HCT116 (cell line): ENCODE measurements at places on chromosomes 3 and 15.
A peak's percentile ranks its signal among the peaks of the same experiment; 100 is the strongest.

DNA sequence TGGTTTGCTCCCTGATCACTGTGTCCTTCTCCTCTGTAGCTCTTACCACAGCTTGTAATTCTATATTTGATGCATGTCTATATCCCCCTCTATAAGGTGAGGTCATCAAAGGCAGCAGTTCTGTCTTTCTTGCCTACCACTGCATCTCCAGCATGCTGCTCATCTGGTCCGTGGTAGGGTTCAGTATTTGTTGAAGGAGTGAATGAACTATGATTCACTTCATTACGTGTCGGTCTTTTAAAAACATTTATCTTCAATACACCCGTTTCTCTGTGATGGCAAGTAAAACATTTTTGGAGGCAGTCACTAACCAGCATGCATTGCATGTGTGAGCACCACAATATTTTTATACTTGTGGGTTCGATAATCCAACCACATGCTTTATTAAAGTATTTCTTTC is 27.6 kb downstream of the CHST14 start:
- DNase-seq: no peak

DNA sequence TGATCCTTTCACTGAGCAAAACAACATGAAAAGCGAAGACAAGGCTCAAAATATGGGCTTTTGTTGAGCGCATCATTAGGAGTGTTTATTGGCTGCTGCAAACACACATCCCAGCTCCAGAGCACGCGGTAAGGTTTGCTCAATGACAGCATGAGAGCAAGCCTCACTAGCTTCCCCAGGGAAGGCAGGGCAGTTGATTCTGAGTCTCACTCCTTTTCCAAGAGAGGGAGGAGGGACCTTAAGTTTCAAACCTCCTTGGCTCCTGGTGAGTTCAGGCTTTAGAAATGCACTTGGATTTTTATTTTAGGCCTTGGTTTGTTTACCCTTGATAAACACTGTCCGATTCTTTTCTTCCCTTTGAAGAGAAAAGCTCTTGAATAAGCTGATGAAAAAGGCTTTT is 69.1 kb upstream of the CACNA2D3 start:
- no peak for DNase-seq

GRCh38 chr15:38253351-38253781 is 730 bp downstream of the SPRED1 start:
- DNase-seq: peak; percentile 28

DNA sequence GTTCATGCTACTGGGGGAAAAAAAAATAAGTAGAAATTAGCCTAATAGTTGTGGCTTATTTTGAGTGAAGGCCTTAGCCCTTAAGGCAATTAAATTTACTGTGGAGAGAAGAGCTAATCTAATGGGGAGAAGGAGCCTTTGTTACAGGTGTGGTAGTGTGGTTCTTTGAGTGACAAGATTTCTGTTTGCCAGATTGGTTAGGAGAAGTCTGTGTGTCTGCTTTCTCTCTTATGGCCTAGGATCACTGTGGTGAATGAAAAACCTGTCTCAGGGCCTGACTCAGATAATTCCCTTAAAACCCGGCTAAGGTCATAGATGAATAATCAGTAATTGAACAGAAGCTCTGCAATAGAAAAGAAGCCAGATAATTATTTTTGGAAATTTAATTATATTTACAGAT is 27.0 kb downstream of the OPA1 start:
- no peak for DNase-seq

DNA sequence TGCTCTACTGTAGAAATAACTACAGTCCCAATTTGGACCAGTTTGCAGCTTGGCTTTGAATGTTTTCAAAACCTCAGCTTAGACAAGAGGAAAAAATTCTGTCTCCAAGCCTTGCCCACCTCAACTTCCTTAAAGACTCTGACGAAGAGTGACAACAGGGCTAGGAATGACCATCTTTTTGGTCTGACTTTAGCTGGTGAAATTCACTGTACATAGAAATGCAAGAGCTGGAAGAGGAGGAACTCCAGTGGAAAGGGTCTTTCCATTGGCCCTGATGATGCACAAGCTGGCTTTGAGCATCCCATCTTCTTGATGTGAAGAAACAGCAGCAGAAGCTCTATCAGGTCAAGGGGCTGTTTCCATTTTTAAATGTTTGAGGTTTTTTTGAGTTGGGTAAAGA is 22.7 kb upstream of the SH3BP5 start:
- DNase-seq: no peak

- no peak for DNase-seq
Observed at GRCh38 chr3:161317077-161317476, 54.2 kb downstream of the SPTSSB start.

DNA sequence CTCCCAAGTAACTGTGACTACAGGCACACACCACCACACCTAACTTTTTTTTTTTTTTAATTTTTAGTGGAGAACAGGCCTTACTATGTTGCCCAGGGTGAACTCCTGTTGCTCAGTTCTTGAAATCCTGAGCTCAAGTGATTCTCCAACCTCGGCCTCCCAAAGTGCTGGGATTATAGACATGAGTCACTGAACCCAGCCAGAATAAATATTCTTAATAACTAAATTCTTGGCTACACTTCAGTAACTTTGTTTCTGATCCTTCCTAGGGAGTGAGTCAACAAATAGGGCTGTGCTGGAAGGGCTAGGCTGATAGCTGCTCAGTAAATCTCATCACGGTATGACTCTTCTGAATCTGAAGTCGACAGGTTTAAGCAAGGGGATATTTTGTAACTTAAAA is 56.6 kb downstream of the P3H2 start:
- peak; percentile 33 for DNase-seq

DNA sequence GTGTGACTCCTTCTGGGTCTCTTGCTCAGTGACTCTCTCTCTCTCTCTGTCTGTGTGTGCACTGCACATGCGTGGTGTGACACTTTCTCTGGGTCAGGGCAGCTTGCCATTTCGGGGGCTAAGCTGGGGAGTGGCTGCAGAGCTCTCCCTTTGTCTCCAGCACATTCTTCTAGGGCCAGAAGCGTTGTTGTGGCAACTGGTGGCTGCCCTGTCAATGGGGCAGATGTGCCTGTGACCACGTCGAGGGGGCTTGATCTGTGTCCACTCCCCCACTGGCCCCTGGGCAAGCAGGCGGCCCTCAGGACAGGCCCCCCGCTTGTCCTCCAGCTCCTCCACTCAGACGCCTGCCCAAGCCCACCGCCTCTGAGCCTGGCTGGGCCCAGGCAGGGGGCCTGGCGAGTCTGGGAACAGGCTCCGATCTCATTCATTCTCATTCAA is 67.8 kb downstream of the WNT7A start:
- no peak for DNase-seq

DNA sequence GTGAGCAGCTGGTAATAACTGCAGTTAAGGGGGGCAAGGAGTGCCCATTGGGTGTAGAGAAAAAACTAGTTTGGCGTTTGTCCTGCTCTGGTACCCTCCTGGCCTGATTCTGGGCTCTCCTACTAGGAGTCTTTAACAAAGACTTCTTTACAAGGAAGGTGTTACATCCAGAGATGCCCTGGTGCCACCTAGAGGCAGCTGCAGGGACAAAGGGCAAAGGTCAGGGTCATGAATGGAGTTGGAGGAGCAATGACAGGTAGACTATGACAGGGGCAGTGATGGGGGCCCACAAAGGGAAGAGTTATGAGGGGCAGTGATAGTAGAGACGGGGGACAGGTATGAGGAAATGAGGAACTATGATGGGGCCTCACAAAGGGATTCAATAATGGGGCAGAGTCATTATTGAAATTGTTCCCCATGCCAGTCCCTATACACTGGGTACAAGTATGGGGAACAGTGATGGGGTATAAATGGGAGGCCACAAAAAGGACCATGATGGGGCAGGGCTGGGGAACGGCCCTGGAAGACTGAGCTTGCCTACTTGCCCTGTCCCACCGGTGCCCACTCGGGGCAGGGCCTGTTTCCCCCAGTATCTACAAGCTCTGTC is 7.9 kb downstream of the CCDC71 start:
- DNase-seq: peak; percentile 28

GRCh38 chr15:36571301-36571700 is 8.1 kb upstream of the CDIN1 start:
- DNase-seq: no peak

DNA sequence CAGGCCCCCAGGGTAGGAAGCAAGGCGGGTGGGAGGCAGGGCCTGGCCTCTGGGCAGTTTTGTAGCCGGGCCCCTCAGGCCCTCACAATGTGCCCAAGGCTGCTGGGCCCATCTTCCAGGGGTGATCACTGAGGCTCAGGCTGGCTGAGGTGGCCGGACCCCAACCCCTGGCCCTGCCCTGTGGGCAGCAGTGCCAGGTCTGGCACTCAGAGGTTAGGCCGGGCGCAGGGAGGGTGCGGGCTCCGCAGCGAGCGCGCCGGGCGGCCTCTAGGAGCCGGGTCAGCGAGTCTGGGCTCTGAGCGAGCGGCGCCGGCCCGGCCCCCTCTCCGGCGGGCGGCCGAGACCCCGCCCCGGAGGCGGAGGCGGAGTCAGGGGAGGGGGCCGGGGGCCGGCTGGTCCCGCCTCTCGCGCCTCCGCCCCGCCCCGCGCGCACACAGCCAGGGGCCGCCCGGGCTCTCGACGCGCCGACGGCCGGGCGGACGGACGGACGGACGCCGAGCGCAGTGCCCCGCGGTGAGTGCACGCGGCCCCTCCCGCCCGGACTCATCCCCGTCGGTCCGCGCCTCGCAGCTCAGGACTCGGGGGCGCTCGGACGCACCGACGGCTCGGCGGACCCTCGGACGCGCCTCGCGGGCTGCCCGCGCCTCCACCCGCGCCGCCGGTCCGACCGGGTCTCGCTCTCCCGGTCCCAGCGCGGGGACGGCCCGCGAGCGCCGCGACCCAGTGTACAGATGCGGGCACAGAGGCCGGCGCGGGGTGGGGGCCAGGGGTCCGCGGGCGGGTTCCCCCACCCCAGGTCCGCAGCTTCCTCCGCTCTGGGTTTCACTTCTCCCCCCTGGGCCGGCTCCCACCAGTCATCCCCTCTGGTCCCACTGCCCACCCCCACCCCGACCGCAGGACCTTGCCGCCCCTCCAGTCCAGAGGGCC is at the start of gene FBLN2:
TSS of gene FBLN2 (plus strand) at position 430 of the 927 bp plus-strand sequence. CDS start 21,231 bp downstream, outside the sequence.
- no peak for DNase-seq

DNA sequence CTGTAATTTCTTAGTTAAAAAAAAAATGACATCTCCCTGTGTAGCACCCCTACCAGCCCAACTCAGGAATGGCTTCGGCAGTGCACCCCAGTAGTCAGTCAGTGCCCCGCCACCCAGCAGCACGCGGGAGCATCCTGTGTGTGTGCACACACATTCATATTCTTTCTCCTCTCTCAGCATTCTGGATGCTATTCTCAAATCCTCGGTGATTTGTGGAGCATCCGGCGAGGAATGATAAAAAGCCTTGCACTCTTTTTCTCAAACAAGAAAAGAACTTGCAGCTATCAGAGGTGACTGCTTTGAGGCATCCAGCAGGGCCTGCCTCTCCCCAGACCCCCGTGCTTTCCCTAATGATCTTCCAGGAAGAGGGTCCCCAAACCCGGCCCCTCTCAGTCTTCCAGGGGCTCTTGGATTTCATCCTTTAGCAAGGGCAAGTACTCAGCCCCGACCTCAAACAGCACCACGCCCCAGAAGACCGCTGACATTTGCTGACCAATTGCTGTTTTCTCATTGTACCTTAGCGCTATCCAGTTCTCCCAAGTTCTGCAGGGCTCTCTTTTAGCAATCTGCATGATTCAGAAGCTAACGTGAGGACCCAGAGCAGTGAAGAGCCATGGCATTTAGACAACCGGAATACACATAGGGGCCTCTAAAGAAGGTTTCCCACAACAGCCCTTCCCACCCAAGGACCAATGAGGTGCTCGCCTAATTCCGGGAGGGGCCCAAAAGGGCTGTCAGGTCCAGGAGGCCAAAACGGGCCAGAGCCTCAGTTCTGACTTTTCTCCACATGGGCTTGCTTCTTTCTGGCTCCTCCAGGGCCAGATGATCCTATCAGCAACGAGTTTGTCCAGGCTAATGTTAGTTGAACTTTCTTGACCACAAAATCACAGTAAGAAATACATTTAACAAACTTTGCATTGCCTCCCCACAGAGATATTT is 72.2 kb downstream of the FAM174B start:
- no peak for DNase-seq

DNA sequence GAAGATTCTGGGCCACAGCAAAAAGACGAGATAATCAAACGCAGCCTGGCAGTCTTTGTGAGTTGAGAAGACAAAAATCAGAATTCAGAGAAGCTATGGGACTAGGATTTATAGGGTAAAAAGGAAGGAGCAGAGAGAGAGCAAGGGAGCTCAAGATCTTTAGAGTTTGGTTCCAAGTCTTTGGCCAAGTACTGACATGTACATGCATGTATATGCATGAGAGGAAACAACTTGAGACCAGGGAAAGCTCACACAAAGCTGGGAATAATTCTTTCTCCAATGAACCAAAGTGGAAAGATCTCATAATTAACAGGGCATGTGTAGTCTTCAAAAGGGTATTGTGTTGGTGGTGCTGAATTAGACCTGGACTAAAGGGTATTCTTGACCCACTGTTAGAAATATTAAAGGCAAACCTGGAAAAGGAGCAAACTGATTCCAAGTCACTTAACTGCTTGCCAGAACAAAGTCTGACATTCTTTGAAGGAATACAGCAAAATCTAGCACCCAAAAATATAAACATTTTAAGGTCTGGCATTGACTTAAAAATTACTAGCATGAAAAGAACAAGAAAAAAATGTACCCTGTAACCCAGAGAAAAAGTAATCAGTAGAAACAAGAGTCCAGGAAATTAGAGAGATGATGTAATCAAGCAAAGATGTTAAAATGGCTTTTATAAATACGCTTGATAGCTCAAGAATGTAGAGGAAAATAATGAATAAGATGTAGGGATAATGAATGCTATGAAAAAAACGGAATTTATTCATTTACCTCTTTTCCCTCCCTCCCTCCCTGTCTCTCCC is 226.0 kb upstream of the CGNL1 start:
- no peak for DNase-seq

DNA sequence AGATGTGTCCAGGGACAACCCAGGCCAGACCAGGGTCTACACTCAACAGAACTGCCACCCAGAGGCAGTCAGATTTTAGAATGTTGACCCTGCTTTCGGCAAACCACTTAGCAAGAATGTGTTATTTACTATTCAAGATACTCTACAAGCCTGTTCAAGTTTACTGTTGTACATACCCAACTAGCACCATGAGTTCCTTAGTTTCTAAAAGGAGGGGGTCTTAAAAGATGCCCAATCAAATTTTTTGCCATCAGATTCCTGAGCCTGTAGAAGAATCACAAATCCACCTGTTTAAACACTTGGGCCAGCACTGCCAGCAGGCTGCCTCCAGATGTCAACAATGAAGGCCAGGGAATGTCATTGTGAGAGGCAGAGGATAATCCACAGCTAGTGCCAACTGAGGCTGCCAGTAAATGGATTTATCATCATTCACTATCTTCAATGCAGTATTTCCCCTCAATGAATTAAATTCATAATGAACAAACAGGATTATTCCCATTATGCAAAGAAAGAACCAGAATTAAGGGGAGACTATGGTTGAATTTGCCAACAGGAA is 43.5 kb upstream of the SNRPA1 start:
- no peak for DNase-seq

DNA sequence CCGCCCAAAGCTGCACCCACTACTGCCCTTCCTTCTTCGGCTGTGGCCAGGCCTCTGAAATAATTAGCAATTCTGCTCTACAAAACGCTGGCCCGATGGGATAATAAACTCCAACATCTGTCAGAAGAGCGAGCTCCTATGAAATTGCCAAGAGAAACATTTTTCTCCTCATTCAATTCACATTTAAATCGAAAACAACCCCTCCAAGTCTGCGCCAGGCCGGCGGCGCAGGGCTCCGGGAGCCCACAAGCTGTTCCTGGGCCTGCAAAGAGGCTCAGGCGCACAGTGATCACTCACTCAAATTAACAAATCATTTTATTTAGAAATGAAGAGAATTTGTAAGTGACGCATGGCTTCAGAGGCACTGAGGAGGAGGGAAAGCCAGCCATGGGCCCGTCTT is 55.3 kb upstream of the TMEM115 start:
- no peak for DNase-seq

GRCh38 chr15:53384417-53384816 is 375.0 kb downstream of the WDR72 start:
- DNase-seq: no peak
